Esophagus squamous epithelium (tissue), 5 donors: ENCODE measurements at places on chromosomes 16 and 17.

DNA sequence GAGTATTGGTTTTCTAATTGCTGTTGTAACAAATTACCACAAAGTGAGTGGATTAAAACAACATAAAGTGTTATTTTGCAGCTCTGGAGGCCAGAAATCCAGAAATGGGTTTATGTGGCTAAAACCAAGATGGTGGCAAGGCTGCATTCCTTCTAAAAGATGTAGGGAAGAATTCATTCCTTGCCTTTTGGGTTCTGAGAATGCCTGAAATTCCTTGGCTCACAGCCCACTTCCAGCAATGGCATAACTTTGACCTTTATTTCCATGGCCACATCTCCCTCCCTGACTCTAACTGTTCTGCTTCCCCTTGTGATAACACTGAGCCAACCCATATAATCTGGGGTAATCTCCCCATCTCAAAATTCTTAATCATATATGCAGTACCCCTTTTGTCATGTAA is 269.6 kb upstream of the RPL38 start:
- no peak for DNase-seq

DNA sequence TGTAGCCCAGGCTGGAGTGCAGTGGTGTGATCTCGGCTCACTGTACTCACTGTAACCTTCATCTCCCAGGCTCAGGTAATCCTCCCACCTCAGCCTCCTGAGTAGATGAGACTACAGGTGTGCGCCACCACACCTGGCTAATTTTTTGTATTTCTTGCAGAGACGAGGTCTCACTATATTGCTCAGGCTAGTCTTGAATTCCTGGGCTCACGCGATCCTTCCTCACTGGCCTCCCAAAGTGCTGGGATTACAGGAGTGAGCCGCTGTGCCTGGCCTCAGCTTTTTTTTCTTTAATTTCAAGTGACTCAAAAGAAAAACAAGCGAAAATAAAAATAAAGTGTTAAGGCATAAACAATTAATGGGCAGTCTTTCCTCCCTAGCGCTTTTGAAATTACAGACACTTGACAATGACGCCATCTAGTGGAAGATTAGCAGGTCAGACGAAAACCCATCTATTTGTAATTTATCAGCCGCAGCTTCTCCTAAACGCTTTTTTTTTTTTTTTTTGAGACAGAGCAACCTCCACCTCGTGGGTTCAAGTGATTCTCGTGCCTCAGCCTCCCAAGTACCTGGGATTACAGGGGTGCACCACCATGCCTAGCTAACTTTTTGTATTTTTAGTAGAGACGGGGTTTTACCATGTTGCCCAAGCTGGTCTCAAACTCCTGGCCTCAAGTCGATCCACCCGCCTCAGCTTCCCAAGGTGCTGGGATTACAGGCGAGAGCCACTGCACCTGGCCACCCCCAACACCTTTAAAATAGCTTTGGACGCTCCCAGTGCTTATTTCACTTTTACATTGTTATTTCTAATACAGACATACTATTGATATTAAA is 28.1 kb upstream of the PECAM1 start:
- DNase-seq = no peak

GRCh38 chr16:78275420-78275819 is 176.0 kb downstream of the WWOX start:
- no peak for DNase-seq

DNA sequence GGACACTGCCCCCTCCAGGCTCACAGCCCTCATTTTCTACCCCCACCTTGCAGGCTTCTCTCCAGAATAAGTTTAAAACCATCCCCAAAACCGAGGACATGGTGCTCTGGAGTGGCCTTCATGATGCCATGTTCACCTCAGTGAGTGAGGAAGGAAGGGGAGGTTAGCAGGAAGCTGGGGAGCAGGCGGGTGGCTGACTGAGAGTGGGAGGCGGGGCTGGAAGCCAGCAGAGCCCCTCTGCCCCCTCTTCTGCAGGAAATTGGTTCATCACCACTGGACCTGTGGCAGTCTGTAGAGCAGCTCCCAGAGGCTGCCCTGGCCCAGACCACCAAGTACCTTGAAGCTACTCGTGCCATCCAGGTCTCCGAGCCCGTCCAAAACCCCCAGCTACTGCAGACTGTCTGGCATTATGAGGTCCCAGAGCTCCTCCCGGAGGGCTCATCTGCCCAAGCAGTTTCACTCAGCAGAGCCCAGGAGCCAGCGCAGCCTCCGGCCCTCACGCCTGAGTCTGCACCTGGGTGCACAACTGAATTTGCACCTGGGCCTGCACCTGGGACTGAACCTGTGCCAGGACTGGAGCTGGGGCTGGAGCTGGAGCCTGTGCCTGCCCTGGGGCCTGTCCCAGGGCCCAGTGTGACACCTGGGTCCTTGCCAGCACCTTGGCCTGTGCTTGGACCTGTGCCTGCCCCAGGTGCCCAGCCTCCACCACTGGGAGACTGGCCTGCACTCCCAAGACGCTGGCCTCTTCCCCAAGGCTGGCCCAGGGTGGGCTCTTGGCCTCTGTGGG is 19.0 kb downstream of the C16orf96 start:
- no peak for DNase-seq

- no peak for DNase-seq
These were observed 121.2 kb downstream of the ANKFN1 start for GRCh38 chr17:56274491-56274890.

- no peak for DNase-seq
These were observed 188.5 kb downstream of the LGALS9B start for GRCh38 chr17:20278805-20279204.

- DNase-seq = no peak
These were observed 146.1 kb downstream of the SEC14L1 start for GRCh38 chr17:77286641-77287431.

DNA sequence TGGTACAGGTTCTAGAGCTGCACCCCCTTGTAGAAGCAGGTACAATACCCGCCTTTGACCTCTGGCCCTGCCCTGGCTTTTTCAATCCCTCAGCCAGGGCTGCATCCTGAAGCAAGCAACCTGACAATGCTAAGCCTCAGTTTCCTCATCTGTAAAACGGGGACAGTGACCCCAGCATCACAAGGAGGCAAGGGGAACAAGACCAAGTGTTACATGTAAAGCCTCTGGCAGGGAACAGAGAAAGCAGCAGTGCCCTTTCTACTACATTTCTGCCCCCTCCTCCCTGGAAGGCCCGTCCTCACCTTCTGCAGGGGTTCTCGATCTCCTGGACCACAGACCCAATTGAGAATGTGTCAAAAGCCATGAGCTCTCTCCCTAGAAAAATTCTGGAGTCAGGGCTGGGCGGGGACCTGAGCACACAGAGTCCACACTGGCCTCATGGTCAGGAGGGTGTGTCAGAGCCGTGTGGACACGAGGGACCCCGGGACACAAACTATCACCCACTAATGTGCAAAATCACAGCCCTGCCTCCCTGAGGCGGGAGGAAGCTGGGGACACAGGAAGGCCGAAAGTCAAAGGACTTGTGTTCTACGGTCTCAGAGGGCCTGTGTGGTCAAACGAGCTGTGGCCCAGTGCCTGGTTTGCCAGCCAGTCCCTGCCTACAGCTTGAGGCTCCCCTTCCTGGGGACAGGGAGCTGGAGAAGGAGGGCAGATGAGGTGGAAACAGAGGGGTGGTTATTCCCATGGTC is 27.5 kb downstream of the LRRC75A start:
- no peak for DNase-seq

DNA sequence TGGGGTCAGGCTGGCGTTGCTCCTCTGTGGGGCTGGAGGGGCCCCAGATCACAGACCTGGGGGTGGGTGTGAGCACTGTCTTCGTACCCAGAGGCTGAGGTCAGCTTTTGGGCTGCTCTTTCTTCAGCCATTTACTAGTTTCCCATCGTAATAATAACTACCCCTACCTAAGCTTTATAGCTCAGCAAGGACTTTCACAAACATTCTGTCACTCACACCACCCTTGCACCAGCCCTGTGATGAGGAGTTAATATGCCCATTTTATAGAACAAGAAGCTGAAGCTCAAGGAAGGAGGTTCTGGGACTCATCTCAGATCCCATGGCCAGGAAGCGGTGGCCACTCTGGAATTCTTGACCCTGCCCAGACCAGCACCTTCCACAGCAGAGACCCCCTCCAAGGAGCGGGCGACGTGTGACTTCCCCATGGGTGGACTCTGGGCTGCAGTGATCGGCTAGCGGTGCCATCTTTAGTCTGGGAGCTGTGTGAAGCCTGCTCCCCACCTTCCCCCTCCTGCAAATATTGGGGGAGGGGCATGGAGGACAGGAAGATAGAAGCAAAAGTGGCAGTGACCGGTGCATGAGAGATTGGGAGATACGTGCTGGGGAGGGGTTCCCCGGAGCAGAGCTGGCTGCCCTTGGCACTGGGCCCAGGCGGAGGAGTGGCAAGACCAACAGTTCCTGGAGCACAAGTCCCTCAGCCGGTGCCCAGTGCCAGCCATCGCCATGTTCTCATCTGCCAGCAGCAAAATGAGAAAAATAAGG is 81.8 kb upstream of the TOB1 start:
- no peak for DNase-seq

DNA sequence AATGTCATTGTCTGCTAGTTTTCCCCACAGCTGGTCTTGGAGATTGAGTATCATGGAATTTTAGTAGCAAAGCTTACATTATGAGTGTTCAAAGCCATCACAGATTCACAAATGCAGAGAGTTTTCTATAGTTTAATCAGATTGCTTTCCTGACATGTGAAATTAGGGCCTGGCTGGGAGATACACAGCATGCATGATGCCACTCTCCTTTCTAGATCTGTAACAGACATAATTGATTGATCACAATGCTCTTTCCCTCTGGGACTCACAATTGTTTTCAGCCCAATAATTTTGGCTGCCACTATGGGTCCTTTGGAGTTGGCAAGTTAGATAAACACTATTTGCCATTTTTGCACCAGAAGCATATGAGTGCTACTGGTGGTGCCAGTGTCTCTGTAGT is 132.5 kb downstream of the SPACA3 start:
- DNase-seq = no peak

GRCh38 chr17:36072431-36073121 is 8.5 kb downstream of the CCL18 start:
- DNase-seq = no peak

GRCh38 chr17:4948166-4948930 is at the start of gene PFN1:
TSS of gene PFN1 (minus strand) at chr17:4948530. CDS start at chr17:4948394, 136 bp downstream.
- DNase-seq = peak; percentile 80

DNA sequence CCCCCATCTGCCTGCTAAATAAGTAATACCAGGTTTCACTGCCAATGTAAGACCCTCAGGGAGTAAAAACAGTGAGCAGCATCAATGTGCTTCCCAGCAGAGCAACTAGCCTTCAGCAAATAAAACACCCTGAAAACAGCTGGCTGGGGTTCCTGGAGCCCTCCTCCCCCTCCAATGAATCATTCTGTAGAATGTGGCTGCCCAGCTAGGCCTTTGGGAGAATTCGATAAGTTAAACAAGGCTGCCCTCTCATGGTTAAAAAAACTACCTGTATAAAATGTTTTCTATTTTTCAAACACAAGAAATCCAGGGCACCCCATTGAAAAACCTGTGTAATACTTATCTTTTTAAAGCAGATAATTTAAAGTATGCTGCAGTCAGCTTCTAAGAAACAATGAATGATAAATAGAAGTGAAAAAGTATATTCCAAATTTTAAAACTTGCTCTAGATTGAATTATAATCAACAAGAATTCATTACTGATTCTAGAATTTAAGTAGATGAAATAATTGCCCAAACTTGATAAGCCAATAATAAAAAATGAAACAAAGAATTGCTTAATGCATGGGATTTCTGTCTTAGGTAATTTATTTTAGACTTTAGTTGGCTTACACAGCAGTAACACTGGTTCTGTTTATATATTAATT is 9.4 kb upstream of the TOM1L1 start:
- DNase-seq = no peak
